Cortex of kidney (tissue), 1 donor: ENCODE measurements at places on chromosomes 6 and 20.

DNA sequence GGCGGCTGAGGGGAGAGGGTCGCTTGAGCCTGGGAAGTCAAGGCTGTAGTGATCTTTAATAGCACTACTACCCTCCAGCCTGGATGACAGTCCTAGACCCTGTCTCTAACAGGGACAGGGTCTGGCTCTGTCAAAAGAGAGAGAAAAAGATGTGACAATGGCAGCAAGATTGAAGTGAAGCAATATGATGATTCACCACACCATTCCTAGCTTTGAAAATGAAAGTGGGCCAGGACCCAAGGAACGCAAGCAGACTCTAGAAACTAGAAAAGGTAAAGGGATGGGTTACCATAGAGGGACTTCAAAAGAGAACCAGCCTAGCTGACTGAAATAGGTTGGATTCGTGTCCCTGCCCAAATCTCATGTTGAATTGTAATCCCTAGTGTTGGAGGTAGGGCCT lies 426.9 kb downstream of the HTR1B start:
- DNase-seq: no peak

GRCh38 chr6:91181416-91181815 lies 594.5 kb upstream of the MAP3K7 start:
- DNase-seq: no peak

- DNase-seq: no peak
Observed at GRCh38 chr20:22986601-22987000, 48.5 kb upstream of the SSTR4 start.

DNA sequence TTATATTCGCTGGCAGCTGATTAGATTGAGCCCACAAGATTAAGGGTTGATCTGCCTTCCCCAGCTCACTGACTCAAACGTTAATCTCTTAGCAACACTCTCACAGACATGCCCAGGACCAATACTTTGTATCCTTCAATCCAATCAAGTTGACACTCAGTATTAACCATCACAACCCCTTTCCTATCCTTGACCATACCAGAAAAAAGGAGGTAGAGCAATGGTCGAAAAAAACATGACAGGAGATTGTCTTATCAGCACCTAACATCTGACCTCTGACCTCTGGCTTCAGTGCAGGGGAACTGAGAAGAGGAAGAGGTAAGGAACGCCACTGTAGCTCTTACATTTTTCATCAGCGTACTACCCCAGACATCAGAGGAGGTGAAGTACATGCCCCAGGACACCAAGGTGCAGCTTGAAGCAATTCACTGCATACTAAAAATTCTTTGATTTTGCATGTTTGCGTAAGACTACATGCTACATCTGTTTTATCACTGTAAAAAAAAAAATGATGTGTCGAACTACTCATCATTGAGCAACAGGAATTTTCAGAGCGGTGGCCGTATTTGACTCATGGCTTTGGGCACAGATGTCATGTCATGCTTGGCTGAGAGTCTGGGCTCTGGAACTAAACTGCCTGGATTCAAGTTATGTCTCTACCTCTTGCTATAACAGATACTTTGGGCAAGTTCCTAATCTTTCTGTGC lies 188.0 kb upstream of the TAB2 start:
- DNase-seq: no peak

DNA sequence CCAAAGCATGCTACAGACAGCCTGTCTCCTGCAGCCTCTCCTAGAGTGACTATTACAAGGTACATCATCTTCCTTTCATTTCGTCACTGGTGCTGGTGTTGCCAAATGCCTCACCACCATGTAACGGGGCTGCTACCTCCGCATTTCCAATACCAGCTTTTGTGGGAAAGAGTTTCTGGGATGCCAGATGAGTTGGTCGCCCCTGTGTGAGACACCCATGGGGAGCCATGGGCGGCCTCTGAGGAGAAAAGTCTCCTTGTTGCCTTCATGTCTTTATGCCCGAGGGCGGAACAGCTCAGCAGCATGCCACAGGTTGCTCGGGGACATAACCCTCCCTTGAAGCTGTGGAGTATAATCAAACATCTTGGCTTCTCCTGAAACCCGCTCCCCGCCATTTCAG lies 169.6 kb downstream of the THBS2 start:
- DNase-seq: no peak
